ENCODE measurements at places on chromosomes 1 and 21.

- no peak for DNase-seq
Measured at GRCh38 chr1:29632806-29633615, 396.7 kb downstream of the PTPRU start.

- DNase-seq, result peak; percentile 20
Measured at GRCh38 chr1:184222652-184223052, 164.2 kb upstream of the C1orf21 start.

- no peak for DNase-seq
Measured at GRCh38 chr1:244749230-244750016, 86.0 kb upstream of the COX20 start.

DNA sequence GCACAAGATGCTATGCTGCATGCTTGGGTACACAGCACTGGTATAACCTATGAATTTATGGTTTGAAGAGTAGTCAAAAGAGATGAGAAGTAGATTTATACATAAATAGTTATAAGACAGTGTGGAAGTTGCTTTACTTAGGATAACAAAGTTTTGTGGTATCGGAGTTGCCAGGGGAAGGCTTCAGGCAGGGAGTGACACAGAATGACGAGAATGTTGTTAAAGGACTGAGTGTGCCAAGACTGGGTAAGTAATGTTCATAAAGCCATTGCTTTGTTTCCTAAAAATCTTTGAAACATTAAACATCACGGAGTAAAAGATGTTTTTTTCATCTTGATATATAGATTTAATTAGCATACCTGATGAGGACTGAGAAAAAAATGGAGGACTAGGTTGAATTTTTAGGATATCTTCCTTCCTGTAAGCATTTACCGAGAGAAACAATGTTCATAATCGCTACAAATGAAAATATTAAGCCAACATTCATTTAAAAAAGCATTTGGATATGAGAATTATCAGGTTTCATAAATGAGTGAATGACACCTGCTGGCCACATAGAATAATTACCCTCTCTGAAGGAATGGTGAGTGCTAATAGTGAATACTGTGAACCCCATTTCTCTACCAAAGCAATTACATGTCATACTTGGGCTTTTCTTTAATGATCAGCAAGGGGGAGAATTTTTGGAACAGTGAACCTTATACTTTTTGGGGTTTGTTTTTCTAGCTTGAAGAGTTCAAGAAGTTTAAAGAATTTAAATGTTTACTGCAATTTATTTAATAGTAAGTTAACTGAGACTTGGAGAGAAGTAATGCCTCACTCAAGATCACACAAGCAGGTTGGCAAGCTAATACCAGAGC, 28.4 kb downstream of the EXTL2 start:
- DNase-seq, result no peak

GRCh38 chr1:119046785-119047438, 58.8 kb upstream of the TBX15 start:
- peak; percentile 44 for DNase-seq

DNA sequence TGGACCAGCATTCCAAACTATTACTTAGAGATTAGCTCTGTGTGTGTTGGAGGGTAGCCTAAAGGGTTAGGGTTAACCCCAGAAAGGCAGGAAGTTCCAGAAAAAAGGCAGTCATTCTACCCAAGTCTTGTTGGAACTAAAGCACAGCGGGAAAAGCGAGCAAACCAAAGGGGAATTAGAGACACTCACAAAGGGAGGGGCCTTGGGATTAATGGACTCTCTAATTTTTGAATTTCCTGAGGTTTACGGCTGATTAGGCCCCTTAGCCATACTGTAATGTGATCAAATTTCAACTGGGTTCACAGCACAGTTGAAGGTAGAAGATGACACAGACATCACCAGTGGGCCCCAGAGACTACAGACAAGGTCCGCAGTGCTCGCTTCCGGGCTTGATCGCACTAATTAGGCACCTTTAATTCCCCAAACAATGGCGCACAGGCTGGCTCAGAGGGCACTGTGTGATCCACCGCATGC, 28.3 kb downstream of the CAPZB start:
- DNase-seq, result no peak

DNA sequence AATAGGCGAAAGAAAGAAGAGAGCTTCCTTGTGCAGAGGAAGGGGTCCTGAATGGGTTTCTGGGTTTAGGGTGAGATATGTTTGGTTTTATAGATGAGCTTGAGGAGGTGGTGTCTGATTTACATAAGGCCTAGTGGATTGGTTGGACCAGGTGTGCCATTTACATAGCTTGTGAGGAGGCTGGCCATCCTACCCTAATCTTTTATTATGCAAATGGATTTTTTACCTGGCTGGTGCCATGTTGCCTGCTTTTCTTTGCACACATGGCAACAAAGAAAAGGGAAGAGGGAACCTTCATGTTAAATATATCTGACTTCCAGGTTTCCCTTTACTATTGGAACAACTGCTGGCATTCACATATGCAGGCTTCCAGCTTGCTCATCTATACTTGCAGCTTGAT, 585.3 kb downstream of the PTPRU start:
- no peak for DNase-seq

DNA sequence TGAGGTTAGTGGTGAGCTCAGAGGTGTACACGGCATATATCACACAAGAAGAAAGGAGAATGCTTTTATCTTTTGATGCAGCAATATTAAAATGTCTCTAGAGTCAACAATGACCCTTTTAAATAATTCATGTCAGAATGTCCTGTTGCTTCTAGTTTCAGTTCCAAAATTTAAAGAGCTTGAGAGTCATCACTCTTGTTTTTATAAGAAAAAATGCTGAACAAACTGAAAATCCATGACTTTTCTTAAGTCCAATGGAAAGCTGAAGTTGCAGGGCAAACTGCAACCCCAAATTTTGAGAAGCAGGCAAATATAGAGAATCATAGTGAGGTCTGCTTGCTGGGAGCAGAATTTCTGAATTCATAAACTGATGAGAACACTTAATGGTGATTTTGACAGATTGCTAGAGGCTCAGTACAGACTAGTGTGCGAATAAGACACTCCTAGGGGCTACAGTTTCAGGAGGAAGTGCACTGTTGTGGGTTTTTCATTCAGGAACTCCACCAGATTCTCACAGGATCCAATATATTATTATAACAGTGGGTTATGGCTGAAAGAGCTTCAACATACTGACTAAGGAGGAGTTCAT, 135.1 kb downstream of the CLIC6 start:
- DNase-seq, result no peak

DNA sequence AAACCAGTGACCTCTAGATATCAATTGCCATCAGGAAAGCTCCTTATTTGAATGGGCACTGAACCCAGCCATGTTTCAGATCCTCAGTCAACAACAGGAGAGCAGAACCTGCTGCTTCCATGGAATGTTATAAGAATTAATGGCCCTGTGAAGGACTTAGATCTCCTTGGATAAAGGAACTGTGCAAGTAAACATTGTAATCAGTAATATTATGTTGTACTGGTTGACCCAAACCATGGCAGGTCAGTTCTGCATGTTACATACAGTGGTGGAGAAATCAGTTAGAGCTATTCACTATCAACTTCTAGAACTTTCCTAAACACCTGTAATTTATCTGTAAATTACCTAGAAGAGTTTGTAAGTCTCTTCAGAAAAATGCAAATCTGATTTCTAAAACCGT, 11.2 kb upstream of the CLDN8 start:
- DNase-seq, result no peak

GRCh38 chr1:41980827-41981653, 62.3 kb upstream of the HIVEP3 start:
- DNase-seq, result no peak

- no peak for DNase-seq
Measured at GRCh38 chr1:225482421-225482950, 54.6 kb upstream of the LBR start.

DNA sequence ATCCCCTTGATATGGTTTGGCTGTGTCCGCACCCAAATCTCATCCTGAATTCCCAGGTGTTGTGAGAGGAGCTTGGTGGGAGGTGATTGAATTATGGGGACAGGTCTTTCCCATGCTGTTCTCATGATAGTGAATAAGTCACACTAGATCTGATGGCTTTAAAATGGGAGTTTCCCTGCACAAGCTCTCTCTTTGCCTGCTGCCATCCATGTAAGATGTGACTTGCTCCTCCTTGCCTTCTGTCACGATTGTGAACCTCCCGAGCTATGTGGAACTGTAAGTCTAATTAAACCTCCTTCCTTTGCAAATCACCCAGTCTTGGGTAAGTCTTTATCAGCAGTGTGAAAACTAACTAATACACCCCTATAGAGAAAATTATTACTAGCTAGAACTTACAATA, 959.5 kb upstream of the ADGRL2 start:
- no peak for DNase-seq

DNA sequence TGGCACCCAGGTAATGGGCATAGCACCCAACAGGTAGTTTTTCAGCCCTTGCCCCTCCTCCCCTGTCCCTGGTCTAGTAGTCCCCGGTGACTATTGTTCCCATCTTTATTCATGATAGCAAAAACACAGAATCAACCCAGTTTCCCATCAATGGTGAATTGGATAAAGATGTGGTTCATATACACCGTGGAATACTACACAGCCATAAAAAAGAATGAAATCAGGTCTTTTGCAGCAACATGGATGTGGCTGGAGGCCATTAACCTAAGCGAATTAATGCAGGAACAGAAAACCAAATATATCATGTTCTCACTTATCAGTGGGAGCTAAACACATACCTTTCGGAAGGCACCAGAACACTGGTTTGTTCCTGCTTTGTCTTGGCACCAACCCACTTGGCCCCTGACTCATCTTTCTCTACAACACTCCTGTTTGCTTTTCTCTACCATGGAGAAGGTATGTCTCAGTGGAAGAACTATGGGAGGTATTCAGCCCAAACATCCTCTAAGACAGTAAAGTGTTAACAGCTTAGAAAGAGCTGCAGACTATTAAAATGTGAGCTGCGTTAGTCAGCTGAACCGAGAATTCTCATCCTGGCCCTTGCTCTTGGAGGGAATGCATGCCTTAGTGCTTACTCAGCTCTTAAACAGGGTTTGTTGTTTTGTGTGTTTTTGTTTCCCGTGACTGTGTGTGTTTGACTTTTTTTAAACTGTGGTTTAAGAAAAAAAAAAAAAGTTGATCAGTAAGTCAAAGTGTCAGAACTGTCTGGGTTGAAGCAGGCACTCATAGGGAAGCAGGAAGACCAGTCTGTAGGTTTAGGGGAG, 203.0 kb downstream of the TOMM20 start:
- DNase-seq, result peak; percentile 93

DNA sequence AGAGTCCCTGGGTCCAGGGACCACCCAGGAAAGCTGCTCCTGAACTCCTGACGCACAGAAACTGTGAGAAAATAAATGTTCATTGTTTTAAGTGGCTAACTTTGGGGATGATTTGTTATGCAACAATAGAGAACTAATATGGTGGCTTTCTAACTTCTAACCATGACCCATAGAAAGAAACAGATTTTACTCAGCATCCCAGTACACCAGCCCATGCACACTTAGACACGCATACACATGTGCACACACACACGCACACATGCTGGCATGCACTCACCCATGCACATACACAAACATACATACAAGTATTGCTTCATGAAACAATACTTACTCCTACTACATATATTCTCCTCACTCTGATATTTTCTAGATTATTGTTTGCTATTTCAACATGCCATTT, 57.1 kb downstream of the NID1 start:
- no peak for DNase-seq

DNA sequence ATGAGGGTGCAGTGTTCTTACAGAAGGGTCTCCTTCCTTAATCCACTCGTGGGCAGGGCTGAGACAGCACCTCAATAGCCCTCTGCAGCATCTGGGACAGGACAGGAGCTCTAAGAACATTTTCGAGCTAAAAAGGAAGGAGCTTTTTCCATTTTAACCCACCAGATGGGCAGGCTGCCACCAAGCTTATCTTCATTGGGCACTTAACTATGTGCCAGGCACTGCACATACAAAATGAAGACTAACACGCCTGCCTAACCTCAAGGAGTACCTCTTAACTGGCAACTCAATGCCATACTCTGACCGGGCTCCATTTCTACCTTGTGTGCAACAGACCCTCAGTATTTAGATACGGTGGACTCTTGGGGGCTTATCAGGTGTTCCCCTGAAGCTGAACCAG, 48.2 kb downstream of the SSBP3 start:
- DNase-seq, result no peak

- DNase-seq, result no peak
Measured at GRCh38 chr21:35071347-35071746, 22.2 kb upstream of the RUNX1 start.

DNA sequence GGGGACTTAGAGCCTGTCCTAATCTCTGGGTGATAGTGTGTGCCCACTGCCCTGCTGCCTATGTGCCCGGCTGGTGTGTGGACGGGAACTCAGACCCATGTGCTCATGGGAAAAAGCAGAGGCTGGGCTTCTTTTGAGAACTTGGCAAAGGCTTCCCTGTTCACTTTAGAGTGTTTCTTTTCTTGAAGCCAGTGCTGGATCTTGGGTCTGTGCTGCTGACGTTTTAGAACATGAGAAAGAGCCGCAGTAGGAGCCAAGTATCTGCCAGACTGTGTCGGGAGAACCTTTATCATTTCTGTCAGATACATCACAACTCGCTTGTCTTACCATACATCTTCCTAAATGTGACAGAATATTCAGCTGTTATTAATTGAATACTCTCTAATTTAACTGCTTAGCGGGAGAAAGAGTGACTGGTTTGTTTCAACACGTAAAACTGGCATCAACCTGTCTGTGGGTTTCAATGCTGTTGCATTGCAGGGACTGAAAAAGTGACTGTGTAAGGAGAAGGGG, 195.2 kb downstream of the PBX1 start:
- no peak for DNase-seq

DNA sequence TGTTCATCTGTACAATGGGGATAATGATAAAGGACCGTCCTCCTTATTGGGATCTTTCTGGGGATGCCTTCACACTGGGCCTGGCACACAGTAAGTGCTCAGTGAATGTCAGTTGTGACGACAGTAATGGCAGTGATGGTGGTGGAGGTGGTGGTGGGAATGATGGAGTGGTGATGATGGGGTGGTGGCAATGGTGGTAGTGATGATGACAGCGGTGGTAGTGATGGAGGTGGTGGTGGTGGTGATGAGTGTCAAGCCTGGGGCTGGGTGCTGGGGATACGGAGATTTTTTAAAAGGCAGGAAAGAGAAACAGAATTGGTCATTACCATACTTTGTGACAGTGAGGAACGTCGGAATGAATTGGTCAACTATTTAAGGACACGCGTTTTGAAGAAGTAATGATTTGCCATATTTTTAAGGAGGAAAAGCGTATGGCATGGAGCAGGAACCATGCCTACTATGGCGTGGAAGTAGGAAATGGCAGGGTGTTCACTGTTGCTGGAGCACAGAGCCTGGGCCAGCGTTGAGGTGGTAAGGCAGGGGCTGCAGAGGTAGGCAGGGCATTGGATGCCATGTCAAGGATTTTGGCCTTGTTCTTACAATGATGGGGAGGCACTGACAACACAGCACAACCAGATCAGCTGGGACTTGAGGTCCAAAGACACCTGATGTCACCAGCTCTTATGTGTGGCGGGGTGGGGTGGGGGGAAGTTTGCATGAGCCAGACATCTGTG, 128.7 kb downstream of the ACTL8 start:
- no peak for DNase-seq

DNA sequence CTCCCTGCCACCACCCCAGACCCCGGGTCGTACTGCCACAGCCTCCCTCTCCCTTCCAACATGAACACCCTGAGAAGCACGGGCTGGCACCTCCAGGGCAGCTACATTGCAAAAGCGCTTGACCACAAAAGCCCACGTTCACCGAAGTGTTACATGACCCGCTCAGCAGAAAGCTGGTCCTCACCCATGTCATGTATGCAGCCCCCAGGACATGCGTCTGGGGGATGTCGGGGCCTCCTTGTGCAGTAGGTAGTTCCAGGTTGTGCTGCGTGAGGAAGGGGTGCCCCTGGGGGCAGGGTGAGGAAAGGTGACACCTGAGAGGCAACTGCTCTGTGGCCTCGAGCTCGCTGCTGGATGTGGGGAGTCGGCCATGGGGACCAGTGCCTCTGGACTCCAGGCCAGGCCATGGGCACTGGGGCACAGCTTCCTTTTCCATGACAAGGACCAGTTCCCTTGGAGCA, 102.0 kb upstream of the C1orf174 start:
- no peak for DNase-seq

Measured in fibroblast of the conjunctiva (primary cell).